ENCODE measurements at places on chromosomes 7 and 10.

GRCh38 chr7:3493499-3493898, 192.4 kb downstream of the SDK1 start:
- no peak for DNase-seq

- DNase-seq: no peak
These were observed 45.1 kb downstream of the TMEM60 start for GRCh38 chr7:77753173-77753572.

DNA sequence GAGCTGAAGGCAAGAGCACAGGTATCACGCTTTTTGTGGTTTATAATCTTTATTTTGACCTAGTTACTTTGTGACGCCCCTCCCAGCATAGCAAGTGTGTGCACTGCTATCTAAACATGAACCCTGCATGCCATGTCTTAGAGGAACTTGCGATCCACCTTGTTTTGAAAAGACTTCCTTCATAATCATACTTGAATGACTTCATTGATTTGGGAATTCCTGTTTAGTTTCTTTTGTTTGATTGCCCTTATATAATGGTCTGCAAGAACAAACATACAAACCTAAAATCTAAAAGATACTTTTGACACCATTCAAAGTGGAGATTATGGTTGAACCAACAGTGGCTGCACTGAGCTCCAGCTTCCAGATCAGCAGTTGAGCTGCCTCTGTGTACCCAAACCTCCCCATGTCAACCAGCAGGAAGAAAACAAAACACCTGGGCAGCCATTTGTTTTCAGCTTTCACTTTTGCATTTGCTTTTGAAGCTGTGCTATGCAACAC, 132.6 kb downstream of the CELF2 start:
- no peak for DNase-seq

DNA sequence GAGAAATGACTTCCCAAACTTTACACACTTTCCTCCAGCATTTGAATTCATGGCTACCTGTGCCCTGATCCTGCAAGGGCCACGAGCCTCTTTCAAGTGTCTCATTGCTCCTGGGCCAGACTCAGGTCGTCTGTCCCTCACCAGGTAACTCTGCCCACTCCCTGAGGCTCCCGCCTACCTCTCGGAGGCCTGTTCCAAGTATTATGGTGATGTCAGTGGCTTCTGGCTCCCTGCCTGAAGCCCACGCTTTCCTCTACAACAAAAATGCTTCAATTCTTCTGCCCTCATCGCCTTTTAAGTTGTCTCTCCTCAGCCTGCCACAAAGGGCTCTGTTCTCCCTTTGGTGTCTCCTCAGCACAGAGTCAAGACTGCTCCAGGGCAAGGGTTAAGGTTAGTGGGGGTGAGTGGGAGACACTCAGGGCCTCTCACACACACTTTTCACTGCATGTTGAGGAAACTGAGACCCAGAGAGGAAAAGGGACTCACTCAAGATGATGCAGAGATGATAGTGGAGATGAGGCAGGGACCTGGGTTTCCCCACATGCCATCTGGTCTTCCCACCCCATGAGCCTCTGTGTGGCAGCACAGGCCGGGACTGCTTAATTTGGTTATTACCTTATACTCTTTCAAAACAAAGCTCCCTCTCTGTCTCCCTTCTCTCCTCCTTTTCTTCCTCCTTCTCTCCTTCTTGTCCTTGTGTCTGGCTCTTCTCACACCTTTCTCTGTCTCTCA, 28.3 kb upstream of the EGR2 start:
- DNase-seq: no peak

- no peak for DNase-seq
These were observed 323.4 kb downstream of the PARD3 start for GRCh38 chr10:34491678-34492077.

DNA sequence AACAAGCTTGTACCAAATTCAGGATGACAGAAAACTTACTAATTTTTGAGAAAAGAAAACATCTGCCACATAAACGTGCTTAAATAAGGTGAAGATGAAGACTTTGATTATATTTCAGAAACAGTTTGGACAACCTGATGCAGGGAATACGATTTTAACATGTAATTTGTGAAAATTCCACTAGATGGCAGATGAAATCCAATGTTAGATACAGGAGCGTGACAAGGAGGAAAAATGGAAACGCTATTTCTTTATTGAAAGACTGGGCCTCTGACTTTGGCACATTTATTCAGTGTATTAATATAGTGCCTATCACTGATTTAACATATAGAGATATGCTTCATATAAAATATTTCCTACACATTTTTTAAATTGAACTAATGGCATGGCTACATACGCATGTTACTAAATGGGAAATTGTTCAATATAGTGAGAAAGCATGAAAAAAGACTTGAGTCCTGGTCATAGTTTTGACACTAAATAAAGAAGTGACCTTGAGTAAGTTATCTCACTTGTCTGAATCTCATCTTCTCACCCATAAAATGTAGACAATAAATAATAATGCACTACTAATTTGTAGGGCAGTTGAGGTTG, 60.7 kb downstream of the CD36 start:
- no peak for DNase-seq

DNA sequence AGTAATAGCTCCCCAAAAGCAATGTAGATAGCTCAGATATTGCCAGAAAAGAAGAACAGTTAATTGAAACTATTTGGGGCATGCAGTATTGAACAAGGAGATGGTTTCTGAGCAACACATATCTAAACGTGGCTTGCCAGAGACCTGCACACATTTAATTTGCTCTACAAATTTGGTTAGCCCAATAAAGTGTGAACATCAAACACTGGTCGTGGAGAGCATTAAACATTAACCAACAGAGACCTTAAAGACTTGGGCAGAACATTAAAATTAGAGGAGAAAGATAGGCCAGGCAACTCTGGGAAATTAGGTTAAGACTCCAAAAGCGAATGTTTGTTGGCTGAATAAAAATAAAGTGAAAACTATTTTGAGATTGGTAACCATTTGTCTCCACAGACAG, 61.6 kb upstream of the ARID5B start:
- no peak for DNase-seq

- no peak for DNase-seq
These were observed 30.7 kb upstream of the RBM20 start for GRCh38 chr10:110613341-110613995.

- no peak for DNase-seq
These were observed 219.5 kb upstream of the ZNF804B start for GRCh38 chr7:88540012-88540411.

DNA sequence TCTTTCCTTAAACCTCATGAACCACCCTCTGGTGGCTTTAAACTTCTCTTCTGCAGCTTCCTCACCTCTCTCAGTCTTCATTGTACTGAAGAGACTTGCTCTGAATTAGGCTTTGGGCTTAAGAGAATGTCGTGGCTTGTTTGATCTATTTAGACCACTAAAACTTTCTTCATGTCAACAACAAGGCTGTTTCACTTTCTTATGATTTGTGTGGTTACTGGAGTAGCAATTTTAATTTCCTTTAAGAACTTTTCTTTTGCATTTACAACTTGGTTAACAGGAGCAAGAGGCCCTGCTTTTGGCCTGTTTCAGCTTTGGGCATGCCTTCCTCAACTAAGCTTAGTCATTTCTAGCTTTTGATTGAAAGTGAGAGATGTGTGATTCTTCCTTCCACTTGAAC, 38.1 kb upstream of the CDHR3 start:
- no peak for DNase-seq

DNA sequence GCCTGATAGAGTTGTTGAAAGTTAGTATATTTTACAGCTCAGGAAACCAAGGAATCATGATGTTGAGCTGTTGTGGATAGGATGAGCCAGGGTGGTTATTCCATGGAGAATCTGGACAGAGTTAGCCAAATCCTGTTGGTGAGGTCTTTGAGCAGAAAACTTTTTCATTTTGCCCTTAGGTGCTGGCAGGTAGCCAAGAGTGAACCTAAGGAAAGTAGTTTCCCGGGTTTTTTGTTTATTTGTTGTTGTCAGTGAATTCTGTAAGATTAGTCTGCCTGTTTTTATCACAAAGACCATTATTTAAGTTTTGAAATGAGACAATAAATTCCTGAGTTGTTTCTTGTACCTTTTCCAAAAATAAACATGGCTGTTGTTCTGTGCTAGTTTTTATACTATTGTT, 61.0 kb downstream of the GALNT11 start:
- no peak for DNase-seq

- no peak for DNase-seq
These were observed 104.3 kb downstream of the UBE2H start for GRCh38 chr7:129848436-129848835.

DNA sequence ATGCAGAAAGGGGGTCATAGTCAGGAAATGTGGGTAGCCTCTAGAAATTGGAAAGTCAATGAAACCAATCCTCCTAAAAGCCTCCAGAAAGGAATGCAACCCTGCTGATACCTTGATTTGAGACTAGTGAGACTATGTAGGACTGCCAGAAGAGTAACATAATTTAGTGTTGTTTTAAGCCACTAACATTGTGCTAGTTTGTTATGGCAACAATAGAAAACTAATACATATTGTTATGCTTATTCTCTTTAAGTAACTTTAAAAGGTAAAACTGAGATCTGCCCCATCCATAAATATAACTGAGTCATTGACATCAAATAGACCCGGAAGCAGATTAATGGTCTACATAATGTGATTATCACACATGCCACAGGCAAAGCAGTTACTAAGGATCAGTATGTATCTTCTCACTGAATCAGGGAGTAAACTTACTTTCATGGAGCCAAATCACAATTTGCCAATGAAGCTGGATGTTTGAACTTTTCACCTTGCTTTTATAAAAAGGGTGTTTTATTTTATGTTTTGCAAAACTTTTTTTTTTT, 146.4 kb upstream of the TMEM106B start:
- DNase-seq: no peak

GRCh38 chr7:148747274-148747673, 48.6 kb downstream of the CUL1 start:
- DNase-seq: no peak

DNA sequence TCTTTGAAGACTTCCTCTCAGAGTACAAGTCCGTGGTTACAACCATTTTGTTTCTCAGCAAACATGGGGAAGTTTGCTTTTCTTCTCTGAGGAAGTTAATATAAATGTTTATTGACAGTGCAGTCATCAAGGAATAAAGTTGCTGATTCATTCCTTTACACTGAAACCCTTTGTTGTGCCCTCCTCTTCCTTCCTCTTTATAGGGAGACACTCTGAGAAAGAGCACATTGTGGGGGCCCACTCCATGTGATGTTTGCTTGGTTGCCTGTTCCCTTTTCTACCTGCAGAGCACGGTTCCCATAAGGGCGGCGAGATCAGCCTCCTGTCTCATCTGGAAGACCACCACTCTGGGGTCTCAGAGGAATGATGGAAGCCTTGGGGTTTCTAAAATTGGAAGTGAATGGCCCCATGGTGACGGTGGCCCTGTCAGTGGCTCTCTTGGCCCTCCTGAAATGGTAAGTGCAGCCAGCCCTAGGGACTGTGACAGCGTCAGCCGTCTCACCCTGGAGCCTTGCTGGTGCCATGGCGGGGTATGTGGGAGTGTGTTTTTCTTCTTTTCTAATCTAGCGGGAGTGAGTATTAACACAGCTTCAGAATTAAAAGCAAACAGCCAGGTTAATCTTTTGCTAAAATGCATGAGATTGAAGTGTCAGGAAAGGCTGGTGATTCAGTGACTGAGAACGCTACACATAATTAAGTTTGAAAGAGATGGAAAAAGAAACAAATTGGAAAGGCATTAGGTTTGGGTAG, at the start of gene TBXAS1:
Gene TBXAS1 (plus strand): TSS at position 240 of the 750 bp plus-strand sequence. CDS start 127 bp downstream, at position 367.
- DNase-seq: no peak

DNA sequence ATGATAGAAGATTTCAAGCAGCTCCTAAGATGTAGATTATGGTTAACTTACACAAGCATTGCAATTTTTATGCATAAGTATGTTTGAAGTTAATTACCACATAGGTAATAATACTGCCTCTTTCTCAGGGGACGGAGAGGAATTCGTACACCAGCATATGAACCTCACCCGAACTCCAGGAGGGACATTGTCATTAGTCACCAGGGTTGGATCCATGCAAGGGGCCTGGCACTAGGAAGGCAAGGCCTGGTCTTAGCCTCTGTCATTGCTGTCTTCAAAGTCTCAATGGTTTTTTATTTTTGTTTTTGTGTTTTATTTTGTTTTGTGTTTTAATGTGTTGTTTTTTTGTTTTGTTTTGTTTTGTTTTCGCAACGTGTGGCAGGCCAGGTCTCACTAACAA, 145.6 kb upstream of the PPP2R2D start:
- DNase-seq: no peak

DNA sequence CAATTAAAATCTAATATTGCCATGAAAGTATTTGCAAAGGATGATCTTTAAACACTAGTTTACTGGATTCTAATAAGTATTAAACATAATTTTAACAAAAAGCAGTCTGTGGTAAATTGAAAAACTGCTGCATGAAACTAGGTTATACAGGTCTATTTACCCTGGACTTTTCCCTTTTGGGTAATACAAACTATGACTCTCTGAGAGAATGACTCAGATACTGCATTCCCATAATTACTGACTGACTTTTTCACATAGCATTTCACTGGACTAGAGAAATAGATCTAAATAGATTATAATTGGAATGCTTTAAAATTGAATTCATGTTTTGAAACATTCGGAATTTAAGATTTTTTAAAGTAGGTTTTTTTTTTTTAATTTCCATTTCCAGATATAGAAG, 395.7 kb downstream of the THSD7A start:
- DNase-seq: no peak

- peak; percentile 49 for DNase-seq
These were observed 699 bp downstream of the CLIP2 start for GRCh38 chr7:74289659-74290552.

- peak; percentile 27 for DNase-seq
These were observed 12.8 kb upstream of the DNAAF5 start for GRCh38 chr7:713488-714230.

- peak; percentile 51 for DNase-seq
These were observed 54.3 kb upstream of the KDM7A start for GRCh38 chr7:140230861-140231770.

DNA sequence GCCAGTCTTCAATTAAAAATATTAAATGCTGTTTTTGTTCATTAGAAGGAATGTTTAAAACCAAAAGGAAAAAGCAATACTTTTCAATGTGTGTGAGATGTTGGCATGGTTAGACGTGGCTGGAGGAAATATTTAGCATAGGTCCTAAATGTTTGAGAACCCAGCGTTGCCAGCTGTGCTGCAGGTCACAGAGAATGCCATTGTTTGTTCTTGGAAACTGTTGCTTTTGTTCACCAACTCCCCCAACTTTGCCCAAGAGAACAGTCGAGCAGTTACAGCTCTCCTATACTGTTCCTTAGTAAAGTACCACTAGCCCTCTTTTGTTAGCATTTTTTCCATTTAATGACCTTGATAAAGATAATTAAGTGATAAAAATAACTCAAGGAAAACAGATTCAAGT, 44.5 kb upstream of the ELMO1 start:
- DNase-seq: no peak

DNA sequence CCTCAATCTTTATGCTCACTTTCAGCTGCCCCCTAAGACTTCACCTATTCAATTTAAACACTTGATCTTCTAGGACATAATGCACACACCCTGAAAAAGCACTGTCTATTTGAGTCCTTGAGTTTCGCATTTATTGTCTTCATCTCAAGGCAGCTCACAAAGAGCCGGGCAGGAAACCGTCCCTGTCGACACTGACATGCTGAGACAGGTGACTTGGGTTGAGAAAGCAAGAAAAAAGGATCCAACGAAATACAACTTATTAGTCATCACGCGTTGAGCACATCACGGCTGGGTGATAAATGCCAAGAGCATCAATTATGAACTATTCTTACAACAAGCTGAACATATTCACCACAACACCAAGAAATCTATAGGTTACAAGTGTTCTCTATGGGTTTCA, 91.1 kb downstream of the CALN1 start:
- no peak for DNase-seq

GRCh38 chr7:38429057-38429456, 155.6 kb upstream of the TARP start:
- DNase-seq: no peak

GRCh38 chr10:77045085-77045484, 592.5 kb downstream of the KCNMA1 start:
- DNase-seq: no peak

All from activated CD4-positive, CD25-positive, alpha-beta regulatory T cell treated with anti-CD3 and anti-CD28 coated beads, Interleukin-2, amount 50 U/mL, for 72 hours (primary cell).